Effector CD4-positive, alpha-beta T cell (primary cell): ENCODE measurements at places on chromosomes 12 and 14.

DNA sequence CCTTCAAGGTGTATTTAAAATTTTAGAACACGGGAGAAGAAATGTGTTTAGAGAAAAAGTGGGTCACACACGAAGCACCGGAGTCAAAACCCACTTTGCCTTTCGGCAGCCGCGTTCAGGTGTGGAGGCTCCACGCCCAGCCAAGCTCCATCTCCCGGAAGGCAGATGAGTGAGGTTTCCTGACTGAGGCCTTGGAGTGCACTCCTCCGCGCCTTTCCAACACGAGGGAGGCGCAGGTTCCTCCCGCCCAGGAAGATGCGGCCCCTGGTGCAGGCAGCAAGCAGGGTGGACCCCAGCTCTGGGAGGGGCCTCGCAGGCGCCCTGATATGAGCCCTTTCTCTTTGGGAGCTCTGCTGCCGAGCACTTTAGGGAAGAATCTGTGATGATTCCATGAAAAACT is 22.5 kb downstream of the MTA1 start:
- no peak for DNase-seq

GRCh38 chr12:18919871-18920511 is 182.1 kb downstream of the CAPZA3 start:
- no peak for DNase-seq

GRCh38 chr14:24535737-24536136 is 27.7 kb upstream of the CMA1 start:
- no peak for DNase-seq

- peak; percentile 59 for DNase-seq
These were observed 1.3 kb downstream of the GPR65 start for GRCh38 chr14:88005978-88006851.

DNA sequence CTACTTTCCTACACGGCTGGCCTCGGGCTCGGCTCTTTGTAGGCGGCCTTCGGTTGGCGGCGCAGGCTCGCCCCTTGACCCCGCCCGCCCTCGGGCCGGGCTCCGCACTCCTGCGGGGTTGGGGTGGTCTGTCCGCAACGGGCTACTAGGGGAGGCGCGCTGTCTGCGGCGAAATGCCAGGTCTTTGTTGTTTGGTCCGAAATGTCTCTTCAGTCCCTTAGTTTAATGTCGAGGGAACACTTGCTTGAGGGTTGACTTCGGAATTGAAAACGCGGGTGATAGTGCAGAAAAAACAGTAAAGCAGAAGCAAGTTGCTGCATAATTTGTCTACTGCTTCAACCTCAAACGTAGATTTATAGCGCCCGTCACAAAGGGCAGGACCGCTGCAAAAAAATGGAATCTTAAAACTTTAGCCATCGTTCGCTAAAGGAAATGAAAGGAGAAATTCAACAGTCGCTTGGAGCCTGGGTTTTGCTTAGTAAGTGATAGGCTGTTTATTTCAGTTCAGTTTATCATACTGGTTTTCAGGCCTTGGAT is 390 bp downstream of the JKAMP start:
- no peak for DNase-seq

DNA sequence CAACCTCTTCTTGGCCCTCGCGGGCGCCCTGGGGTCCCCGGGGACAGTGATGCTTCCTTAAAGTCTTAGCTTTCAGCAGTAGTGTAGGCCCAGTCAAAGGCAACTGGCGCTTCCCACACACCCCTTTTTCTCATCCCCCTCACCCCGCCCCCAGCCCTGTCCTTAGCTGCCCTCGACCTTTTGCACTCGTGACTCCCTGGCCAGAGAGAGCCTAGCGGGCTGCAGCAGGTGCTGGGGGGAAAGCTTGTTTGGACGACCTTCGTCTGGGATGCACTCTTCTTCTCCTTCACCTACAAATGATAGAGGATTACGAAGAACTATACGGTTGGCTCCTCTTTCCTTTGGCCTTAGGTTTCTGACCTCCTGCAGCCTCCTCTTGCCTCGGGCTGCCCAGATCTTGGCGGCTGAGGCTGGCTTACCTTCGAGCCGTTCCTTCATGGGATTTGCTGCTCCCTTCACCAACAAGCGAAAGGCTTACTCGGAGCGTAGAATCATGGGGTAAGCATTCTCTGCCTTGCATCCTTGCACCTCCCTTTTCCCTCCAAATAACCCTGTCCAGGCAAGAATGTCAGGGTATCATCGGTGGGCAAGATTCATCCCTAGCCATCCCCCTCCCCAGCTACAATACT is 815 bp downstream of the COQ10A start:
- no peak for DNase-seq

DNA sequence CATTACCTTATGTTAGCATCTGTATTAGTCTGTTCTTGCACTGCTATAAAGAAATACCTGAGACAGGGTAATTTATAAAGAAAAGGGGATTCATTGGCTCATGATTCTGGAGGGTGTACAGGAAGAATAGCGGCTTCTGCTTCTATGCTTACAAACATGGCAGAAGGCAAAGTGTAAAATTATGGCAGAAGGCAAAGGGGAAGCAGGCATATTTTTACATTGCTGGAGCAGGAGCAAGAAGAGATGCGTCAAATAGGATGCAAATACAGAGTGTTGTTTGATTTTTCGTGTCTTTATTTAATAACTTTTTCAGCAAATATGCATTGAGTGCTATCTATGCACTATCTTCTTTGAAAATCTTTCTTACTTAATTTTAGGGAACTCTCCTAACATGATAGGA is 210.7 kb upstream of the SSTR1 start:
- no peak for DNase-seq

GRCh38 chr12:58420503-58420902 is 479.1 kb downstream of the ATP23 start:
- no peak for DNase-seq

DNA sequence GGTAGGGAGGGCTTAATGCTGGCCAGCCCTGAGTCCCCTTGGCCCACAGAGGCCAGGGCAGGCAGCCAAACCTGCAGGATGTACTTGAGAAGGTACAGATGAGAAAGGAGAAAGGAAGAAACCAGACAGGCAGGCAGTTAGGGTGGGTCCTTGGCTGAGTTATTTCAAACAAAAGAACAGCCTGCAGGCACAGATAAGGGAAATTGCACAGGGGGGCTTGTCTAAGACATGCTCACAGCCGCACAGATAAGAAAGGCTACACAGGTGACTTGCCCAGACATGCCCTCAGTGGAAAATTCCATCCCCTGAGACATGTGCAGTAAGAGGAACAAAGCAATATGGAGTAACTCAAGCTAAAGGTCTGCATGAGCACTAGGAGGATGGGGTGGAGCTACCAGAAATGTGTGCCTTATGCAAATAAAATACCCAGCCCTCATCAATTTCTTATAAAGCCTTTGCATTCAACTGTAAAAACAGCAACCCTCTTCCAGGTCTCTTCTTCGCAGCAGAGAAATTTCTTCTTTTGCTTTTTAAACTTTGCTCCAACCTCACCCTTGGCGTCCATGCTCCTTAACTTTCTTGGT is 158.2 kb upstream of the RGS6 start:
- no peak for DNase-seq
